ENCODE measurements at places on chromosomes 4 and X. TPM values are rescaled to one million over a fixed set of nuclear protein-coding genes. Genes with fewer than 3 reads are reported as not detected.
A peak's percentile ranks its signal among the peaks of the same experiment; 100 is the strongest.

DNA sequence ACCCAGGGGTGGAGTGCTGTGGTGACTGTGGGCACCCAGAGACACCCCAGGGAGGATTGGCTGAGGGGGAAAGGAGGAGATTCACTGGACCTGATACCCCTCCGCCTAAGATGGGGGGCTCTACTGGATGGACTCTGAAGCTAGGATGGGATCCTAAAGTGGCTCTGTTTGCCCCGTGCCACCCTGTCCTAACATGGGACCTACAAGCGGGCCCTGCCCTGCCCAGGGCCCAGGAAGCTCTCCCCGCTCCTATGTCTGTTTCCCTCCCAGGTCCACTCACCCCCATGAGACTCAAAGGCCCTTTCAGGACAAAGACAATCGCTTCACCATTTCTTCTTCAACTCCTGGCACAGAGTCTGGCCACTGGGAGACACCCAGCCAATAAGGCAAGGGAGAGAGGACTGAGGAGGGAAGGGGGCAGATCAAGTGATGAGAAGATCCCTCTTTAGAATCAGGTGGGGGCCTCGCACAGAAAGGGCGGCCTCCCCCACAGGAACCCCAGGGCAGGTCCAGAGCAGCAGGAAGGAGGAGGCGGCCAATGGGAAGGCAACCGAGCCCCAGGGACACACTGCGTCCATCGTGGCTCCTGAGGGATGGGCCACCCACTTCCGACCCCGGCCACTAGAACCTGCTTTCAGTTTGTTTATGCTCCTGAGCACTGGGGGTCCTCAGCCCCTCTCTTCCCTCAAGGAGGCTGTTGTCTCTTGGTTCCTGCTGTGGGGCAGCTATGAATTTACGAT is 155.4 kb downstream of the AFAP1 start:
- no peak for DNase-seq

- DNase-seq = no peak
Observed at GRCh38 chr4:122997463-122998101, 75.2 kb upstream of the NUDT6 start.

GRCh38 chr4:68951078-68951805 is at the start of gene UGT2A3:
UGT2A3 (minus strand) TSS chr4:68951804; CDS start chr4:68951760, 44 bp downstream.
- DNase-seq = no peak

GRCh38 chr4:7719354-7720174 is 220.1 kb downstream of the AFAP1 start:
- DNase-seq = peak; percentile 26

DNA sequence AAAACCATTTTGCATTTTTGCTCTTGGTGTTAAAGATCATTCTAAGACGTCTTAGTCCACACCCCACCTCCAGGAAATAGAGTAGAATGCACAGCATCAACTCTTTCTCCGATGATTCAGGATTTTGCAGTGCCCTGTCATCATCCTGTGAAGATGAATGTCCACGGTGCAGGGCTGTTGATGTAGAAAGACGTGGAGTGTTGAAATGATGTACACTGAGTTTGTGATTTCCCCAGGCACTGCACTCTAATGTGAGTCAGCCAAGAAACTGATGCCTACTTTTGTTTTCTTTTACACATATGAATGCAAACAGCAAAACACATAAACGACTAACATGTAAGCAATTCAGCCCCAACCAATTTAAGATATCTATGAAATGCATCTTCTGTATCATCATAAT is 10.5 kb downstream of the LGI2 start:
- no peak for DNase-seq

DNA sequence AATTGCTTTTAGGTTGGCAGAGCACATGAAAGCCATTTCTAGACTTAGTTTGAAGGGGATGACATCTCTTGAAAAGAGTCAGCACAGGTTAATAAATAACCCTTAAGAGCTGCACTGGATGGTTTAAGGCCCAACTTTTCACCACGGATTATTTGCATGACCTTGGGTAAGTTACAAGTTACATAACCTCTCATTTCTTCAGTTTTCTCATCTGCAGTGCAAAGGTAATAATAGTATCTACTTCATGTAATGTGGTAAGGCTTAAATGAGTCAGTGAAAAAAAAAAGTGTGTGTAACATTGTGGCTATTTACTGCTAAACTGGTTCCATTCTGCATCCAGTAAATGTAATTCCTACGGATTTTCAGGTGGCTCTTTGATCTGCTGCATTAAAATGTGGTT is 715.8 kb downstream of the CCSER1 start:
- DNase-seq = no peak

DNA sequence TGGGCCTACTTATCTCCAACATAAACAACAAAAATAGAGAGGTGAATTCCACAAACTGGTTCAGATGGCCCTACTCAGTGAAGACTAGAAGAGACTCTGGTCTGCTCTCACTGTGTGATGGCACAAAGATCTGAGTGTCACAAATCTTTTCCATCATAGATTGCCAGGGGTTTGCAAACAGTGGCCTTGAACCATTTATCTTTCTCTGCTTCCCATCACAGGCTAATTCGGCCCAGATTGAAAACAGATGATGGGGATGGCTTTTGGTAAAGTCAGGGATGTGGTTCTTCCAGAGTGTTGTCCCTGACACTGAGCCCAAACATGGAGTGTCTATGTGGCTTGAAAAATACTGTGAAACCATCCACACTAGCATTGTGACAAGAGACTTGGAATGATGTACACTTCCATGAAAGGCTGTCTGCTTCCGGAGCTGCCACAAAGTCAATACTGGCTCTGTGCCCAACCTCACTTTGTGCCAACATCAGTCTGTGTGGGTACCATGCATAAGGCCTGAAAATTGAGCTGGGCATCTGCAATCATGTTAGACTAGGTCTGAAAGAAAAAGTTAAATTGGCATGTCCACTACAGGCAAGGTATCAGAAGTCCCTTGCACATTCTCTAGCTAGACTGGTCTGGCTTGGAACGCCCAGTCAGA is 25.2 kb upstream of the PLAC1 start:
- DNase-seq = no peak

- no peak for DNase-seq
Observed at GRCh38 chr4:84651499-84651898, 68.6 kb downstream of the CDS1 start.

GRCh38 chr4:98908182-98908581 is 20.8 kb downstream of the EIF4E start:
- no peak for DNase-seq

DNA sequence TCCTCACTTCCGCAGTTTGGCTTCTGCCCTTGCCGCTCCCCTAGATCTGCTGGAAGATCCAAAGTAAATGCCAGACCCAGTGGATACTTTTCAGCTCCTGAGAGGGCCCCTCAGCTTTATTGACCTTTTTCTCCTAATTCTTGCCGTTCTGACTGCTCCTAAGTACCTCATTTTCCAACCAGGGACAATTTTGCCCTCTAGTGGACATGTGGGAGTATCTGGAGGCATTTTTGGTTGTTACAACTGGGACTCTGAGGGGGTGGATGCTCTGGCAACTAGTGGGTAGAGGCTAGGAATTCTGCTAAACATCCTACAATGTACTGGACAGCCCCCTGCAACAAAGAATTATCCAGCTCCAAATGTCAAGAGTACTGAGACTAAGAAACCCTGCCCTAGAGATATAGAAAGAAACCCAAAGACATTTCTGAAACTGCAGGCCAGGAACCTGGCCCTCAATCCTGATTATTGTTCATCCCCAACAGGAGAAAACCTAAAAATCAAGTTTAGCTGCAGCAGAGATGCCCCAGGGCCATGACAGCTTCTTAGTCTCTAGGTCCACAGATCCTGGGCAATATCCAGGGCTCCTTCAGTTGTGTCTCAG is 3.4 kb downstream of the TEX13B start:
- DNase-seq = no peak

Gene P2RY8
- polyA plus RNA-seq = 0.62 TPM

GRCh38 chrX:121761845-121762244 is 714.4 kb downstream of the GLUD2 start:
- DNase-seq = no peak

Data from left renal pelvis (tissue), 4 donors.